Brain pericyte (primary cell): ENCODE measurements at places on chromosomes 16 and 17.

DNA sequence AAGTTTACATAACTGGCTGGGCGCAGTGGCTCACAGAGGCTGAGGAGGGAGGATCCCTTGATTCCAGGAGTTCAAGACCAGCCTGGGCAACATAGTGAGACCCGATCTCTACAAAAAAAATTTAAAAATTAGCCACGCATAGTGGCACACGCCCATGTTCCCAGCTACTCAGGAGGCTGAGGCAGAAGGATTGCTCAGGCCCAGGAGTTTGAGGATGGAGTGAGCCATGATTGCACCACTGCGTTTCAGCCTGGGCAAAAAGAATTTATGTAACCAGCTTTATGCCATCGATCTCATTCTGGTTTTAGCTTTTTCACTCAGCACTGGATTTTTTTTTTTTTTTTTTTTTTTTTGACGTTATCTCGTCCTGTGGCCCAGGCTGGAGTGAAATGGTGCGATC is 9.1 kb upstream of the CD300E start:
- DNase-seq = no peak

- DNase-seq = no peak
Observed at GRCh38 chr17:18144855-18145254, 36.3 kb downstream of the MYO15A start.

GRCh38 chr17:28503420-28503819 is 2.7 kb upstream of the FOXN1 start:
- no peak for DNase-seq

DNA sequence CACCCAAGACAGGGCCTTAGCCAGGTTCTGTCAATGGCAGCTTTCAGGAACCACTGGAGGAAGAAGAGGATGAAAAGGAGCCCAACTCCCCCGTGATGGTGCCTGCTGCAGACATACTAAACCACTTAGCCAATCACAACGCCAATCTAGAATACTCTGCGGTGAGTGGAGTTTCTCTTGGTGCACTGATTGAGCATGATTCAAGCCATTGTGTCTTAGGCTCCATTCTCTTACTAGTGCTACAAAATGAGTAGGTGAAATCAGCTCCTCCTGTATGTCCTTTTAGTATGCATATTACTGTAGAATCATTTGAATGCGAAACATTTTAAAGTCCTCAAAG is 1.4 kb downstream of the SETD6 start:
- no peak for DNase-seq

GRCh38 chr17:74245145-74245831 is 28.7 kb upstream of the DNAI2 start:
- no peak for DNase-seq

GRCh38 chr16:59210955-59211541 is 476.9 kb upstream of the GOT2 start:
- peak; percentile 55 for DNase-seq

GRCh38 chr17:796609-797008 is 14.5 kb downstream of the MRM3 start:
- DNase-seq = no peak

DNA sequence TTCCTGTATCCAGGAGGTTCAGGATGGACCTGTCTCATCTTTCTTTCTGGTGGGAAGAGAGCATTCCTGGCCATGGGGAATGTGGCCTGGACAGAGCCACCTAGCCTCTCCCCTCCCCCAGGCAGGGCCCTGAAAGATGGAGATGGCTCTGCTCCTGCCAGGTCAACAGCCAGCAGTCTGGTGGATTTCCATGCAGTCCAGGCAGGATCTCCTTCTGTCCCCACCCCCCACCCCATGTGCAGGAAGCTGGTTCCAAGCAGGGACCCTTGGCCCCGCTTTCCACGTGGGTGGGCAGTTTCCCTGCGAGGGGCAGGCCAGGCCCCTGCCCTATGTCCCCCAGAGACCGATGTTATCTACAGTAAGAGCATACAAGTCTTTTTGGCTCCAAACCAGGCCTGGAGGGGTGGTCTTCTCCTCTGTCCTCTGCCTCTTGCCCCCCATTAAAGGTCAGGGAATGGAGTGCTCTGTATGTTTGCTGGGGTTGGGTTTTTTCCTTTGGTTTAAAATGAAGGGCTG is 240.5 kb downstream of the SEC14L1 start:
- no peak for DNase-seq

DNA sequence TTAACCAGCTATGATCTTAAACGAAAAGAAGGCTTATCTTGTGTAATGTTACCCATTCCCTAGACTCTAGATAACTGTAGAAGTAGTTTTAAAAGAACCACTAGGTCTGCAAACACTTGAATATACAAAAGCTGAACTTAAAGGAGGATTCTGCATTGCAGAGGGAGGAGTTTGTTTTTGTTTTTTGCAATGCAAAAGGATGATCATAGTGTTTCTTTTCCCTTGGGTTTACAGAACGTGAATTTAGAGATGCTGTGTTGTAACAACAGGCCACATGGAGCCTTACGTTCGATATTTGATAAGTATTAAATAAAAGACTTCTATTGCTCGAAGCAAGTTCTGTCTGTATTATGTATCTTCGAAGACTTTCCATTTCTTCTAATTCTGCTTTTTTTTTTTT is 77.6 kb downstream of the CHD9 start:
- no peak for DNase-seq
